ENCODE measurements at places on chromosomes 12 and 14.

- no peak for DNase-seq
These were observed 88.2 kb downstream of the TMX1 start for GRCh38 chr14:51328064-51328771.

DNA sequence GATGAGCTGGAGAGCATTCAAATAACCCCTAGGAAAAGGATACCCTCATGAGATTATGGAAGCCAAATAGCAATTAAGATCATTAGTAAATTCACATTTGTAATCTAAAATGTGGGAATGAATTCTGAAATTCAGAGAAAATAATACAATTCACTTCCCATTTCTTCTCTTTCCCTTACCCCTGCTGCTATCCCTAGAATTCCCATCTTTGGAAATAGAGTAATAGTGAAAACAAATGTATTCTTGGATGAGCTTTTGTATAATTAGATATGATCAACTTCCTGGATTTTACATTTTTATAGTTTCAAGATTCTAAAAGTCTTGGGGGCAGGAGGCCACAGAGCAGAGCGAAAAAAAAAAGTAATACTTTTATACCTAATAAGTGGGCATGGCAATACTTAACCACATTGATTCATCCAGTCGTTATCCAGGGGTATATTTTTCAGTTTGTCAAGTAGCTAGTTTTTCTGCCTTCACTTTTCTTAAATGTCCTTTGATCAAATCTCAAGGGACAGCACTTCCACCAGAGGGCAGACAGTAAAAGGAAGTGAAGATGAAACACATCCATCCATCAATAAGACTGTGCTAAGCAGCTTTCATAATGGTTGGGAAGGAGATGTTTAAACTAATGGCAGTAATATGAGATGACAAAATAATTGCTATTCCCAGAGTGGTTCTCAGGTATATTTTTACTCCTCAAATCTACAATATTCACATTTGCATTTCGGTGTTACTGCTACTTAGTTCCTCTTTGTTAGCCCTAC is 401.3 kb downstream of the DIO2 start:
- no peak for DNase-seq

GRCh38 chr14:89625731-89626232 is 208.7 kb upstream of the FOXN3 start:
- no peak for DNase-seq

DNA sequence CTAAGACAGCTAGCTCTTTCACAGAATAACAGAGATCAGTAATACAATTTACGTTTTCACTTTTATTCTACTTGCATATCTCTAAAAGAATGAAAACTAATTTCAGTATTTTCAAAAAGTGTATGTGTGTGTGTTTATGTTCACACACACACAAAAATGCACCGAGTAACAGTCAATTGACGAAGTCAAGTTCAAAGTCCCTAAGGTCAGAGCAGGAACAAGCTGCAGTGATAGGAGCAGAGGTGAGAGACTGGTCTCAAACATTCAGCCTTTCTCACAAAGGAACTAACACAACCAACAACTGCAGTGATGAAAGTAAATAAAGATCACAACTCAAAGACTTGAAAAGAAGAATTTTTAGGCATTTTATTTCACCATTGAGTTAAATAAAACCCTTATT is 429.7 kb downstream of the C12orf50 start:
- no peak for DNase-seq

- no peak for DNase-seq
These were observed 71.3 kb upstream of the PSMA6 start for GRCh38 chr14:35220920-35221319.

GRCh38 chr14:62428429-62429203 is 616.6 kb downstream of the KCNH5 start:
- DNase-seq, result no peak
